Suppressor macrophage (primary cell): ENCODE measurements at places on chromosomes 11 and 22.
A peak's percentile ranks its signal among the peaks of the same experiment; 100 is the strongest.

- DNase-seq = no peak
Observed at GRCh38 chr22:41288245-41288946, 2.4 kb upstream of the RANGAP1 start.

DNA sequence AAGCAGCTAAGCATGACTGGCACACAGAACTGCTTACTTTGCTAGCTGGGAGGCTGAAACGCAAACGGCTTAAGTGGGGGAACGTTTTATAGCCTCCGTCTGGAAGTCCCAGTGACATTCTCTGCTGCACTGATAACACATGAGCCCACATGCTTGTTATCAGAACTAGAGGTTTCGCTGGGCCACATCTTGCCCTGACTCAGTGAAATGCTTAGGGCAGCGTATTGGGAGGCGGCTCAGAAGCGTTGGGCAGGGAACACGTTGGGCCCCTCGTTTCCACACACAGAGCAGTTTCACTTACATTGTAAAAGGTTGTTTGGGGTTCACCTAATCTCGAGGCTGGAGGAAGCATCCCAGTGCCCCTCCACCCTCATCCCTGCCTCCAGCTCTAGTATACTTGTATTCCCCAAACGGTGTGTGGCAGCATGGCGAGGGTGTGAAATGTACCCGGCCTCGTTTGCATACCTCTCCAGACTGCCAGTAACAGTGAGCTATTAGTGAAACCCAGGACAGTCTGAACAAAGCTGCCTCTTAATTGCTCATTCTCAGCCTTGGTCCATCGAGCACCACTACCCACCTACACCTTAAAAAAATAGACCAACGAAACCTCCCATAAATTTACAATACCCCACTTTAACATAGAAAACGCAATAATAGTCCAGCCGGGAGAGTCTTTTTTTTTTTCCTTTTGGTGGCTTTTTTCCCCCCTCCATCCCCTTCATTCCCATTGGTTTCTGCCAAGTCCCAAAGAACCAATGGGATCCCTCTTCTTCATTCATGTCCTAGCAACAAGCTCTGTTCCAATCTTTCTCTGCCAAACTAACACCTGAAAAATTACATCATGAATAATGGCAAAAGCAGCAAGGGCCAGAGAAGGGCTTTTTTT, 218.8 kb upstream of the SORL1-AS1 start:
- no peak for DNase-seq

DNA sequence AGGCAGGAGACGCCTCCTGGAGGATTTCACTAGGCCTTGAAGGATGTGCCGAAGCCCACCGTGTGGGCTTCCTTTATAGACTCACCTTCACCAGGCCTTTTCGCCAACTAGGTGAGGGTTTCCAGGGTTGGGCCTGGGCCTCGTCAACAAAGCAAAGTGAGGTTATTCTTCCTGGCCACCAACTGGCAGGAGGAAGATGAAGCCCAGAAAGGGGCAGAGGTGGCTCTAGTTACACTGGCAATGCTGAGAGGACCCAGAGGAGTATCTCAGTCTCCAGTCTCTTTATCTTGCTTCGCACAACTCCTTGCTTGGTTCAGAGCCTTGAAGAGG, 404 bp upstream of the RELT start:
- no peak for DNase-seq

GRCh38 chr11:18844753-18845367, 53.3 kb upstream of the PTPN5 start:
- DNase-seq = peak; percentile 24

DNA sequence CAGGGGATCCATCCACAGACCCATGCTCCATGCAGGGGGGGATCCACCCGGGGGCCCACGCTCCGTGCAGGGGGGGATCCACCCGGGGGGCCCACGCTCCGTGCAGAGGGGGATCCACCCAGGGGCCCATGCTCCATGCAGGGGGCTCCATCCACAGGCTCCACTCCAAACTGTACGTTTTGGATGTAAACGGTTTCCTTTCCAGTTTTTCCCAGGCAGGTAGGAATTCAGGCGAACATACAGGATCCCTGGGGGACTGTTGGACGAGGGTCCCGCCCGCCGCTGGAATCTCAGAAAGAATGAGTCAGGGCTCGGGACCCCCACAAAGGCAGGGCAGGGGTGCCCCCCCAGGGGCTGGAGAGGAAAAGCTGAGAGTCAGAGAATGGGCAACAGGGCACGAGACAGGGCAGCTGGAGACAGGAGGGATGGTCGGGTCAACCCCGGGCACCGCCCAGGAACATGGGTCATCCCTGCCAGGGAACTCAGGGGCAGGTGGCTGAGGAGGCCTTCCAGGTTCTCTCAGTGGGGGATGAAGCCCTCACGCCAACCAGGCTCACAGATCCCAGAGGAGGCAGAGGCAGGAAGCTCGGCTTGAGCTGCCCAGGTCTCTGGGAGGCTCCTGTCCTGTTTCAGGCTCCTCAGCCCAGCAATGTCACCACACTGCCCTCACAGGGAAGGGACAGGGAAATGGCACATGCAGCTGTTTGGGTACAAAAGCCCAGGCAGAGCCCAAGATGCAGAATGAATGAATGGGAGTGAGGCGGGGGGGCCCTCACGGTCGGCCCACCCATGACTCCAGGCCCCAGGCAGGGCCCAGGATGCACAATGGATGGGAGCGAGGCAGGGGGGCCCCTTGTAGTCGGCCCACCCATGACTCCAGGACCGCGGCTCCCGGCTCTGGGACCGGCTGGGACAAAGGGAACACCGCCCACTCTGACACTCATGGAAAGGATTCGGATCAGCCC, 200.2 kb downstream of the BRD1 start:
- no peak for DNase-seq

DNA sequence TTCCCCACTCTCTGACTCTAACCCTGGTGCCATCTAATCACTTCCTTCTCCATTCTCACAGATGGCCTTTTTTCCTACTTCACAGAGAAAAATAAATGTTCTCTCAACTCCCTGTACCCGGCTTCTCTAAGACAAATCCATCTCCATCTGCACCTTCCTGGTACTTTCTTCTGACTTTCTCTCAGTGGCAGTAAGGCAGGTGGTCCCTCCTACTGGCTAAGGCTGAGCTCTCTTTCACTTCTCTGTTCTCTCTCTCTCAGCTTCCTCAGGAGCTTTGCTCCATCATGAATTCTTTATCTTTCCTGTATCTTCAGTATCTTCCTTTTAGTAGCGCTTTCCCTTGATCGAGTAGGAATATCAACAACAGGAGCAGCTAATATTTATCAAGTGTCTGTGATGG, 421.6 kb downstream of the TMEM135 start:
- DNase-seq = no peak

GRCh38 chr11:120805960-120806555, 217.8 kb upstream of the TBCEL start:
- no peak for DNase-seq

GRCh38 chr11:102119997-102120396, 9.8 kb downstream of the YAP1 start:
- no peak for DNase-seq

GRCh38 chr11:119337581-119338317, 2.9 kb downstream of the C1QTNF5 start:
- DNase-seq = no peak

DNA sequence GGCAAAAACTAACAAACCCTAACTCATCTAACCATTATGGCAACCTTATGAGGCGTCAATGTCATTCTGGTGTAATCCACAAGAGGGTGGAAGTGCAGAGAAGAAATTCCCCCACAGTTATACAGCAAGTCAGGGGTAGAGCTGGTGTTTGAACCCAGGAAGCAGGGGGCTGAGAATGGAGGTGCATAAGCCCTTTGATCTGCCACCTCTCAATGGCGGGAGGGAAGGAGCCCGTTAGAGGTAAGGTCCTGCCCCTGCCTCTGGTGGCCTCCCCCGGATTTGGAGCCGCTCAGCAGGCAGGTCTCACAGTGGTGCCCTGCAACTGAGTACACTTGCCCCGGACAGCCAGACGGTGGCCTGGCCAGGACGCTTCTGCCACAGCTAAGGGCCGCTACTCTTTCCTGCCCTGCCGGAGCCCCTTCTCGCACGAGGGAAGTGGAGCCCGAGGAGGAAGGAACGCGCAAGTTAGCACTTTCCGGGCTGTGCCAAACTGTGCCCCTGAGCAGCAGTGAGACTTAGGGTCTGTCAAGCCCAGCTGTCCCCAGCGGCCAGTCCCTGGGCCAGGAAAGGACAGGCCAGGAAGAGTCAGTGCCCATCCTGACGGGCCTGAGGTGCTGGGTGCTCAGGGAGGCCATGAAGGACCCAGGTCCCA, 1.1 kb downstream of the FXYD2 start:
- DNase-seq = peak; percentile 70

- no peak for DNase-seq
Observed at GRCh38 chr22:45316796-45317526, 7.2 kb downstream of the FAM118A start.

DNA sequence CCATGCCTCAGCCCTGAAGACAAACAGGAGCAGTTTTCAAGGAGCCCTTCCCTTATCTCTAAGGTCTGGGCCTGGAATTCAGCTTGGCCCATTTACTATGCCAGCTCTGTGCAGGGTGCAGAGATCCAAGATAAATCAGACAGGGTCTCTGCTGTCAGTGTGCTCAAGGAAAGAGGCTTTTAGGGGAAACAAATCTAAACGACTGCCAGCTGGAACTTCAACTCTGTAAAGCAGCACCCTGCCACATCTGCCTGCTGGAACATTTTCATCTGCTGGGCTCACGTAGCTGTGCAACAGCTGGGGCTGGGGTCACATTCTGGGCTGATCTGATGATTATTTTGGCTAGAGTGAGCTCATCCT, 19.8 kb upstream of the EHF start:
- DNase-seq = no peak

- DNase-seq = no peak
Observed at GRCh38 chr11:44248109-44248508, 61.8 kb downstream of the ALX4 start.

DNA sequence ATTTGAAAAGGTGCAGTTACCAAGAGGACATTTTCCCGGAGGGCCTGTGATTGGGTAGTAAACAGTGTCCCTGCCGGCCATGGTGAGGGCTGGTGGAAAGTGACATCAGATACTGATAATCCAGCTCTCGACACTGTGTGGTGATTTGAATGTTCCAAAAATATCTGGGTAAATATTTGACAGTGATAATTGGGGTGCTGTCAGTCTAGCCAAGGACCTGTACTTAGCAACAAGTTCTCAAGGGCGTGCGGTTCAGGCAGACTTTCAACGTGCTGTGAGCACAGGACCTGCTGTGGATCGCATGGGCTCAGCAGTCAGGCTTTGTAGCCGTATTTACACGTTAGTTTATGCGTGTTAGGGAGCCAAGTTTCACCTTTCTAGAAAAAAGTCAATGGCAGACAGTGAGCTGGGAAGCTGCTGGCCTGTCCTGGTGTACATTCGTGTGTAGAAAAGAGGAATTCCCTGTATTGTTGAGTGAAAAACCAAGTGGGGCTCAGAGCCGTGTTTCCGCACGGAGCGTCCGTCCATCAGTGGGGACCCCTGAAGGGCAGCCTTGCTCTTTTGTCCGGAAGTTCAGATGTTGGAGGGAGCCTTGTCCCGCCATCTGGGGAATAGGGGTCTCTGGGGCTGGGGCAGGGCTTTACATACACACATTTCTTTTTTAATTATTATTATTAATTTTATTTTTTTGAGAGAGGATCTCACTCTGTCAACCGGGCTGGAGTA, 11.3 kb downstream of the TRMU start:
- DNase-seq = no peak

DNA sequence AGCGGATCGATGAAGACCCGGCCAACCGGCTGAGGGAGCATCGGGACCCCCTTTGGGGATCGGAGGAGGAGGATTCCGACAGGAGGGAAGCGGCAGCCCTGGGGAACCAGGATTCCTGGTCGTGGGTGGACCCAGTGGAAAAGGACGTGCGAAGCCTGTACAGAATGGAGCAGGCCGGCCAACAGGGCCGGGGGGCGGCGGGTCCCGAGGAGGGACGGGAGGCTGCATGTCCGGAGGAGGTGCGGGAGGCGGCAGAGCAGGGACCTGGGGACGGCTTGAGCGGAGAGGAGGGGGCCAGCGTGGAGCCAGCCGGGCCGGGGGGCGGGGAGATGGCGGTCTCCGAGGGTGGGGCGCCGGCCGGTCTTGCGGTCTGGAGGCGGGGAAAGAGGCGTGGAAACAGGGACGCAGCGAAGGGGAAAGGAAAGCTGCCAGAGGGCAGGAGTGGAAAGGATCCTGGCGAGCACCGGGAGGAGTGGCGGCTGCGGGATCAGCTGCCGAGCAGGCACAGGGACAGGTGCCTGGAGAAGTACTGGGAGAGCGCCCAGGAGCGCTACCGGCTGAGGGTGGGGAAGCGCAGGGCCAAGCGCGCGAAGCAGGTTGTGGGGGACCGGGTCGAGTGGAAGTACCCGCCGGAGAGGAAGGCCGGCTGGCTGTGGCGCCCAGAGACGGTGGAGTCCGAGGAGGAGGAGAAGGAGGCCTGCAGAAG, at the start of gene ANO5:
Gene ANO5 (plus strand): TSS at position 444 of the 706 bp plus-strand sequence. CDS start 408 bp downstream, outside the sequence.
- DNase-seq = peak; percentile 22

DNA sequence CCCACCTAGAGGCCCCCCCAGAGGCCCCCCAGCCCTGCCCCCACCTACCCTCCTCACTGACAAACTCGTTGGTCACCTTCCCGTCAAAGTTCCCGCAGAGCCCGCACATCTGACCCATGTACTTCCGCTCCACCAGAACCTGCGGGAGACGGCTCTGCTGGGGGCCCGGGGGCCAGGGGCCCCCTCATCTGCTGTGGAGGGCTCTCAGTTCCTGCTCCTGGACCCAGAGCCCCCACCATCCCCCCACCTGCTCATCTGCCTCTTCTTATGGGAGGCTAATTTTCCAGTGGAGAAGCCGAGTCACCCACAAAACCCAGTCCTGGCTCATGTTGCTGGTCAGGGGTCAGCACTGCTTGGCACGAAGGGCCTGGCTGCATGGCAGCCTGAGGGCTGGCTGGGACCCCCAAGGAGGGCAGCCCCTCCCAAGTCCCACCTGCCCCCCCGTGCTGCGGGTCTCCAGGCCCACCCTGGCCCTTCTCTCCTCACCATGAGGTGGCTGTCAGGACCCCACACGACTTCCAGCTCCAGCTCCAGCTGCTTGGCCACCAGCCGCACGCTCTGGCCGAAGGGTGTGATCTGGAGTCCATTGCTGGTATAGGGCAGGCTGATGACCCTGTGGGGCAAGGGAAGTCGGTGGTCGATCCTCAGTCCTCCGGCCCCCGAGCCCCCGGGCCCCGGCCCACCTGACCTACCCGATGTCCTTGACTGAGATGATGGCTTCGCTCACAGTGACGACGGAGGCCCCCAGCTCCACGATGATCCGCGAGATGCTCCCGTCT, 5.2 kb downstream of the MUC6 start:
- no peak for DNase-seq

GRCh38 chr11:78039391-78039918, 16.4 kb upstream of the KCTD14 start:
- DNase-seq = no peak

- no peak for DNase-seq
Observed at GRCh38 chr11:78244546-78245255, 56.0 kb downstream of the USP35 start.

GRCh38 chr11:72026090-72026489, 27.4 kb downstream of the IL18BP start:
- DNase-seq = no peak

- peak; percentile 23 for DNase-seq
Observed at GRCh38 chr22:31344578-31345330, 1.4 kb downstream of the PATZ1 start.

- DNase-seq = no peak
Observed at GRCh38 chr11:28877340-28877739, 769.2 kb downstream of the METTL15 start.

- DNase-seq = no peak
Observed at GRCh38 chr11:46160100-46160499, 38.8 kb upstream of the PHF21A start.

- DNase-seq = no peak
Observed at GRCh38 chr22:45008186-45008681, 1.6 kb downstream of the PHF21B start.

- no peak for DNase-seq
Observed at GRCh38 chr11:110752890-110753289, 40.7 kb upstream of the ARHGAP20 start.
